Activated naive CD4-positive, alpha-beta T cell treated with anti-CD3 and anti-CD28 coated beads, Interleukin-2, amount 50 U/mL, for 72 hours (primary cell): ENCODE measurements at places on chromosomes 16 and 17.

DNA sequence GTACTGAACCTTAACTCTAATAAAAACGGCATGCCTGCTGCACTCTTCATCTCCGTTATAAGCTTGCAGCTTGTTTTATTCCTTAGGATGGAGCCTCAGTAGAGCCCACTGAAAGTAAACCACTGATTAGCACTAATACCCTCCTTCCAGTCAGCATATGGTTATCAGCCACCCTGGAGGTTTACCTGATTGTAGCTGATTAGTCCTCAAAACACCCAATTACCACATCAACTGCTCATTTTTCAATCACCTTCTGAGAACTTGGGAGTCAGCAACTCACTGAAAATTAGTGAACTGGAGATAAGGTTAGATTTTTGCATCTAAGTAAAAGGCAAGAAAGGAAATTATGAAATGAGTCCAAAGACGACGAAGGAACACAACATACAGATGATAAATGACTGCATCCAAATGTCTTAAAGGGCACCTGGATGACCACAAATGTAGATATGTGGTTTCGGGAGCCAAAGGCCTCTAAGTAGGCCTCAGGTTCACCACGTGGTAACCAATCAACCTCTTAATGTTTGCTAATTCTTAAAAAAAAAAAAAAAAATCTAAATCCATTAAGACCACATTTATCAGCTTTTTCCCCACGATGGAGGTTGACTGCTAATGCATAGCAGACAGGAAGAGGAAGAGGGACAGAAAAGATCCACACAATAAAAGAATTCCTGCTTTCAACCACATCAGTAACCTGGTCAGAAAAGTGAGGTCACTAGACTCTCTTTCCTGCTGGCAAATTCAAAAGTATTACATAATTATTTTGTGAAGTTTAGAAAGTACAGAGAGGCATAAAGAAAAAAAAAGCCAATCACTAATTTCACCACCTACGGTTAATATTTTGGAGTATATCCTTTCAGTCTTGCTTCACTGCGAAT, 28.0 kb downstream of the DCUN1D3 start:
- no peak for DNase-seq

DNA sequence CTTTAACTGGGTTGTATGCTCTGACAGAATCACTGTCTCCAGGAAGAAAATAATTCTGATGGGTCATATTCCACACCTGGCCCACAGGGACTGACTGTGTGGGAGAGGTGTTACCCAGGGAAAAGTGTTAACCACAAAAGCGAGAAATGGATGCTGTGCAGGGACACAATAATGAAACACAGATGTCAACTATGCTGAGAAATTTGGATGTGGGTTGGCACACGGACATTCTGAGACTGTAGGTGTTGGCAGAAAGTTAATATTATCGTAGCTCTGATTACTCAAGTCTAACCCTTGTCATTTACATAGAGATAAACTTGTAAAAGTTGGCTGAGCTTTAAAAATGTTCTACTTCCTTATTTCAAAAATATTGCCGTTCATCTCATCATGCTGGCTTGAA, 19.6 kb downstream of the TMC5 start:
- no peak for DNase-seq

GRCh38 chr16:63804126-63804525, 1317.7 kb downstream of the CDH11 start:
- DNase-seq, result no peak

- no peak for DNase-seq
Measured at GRCh38 chr17:72631568-72631948, 460.9 kb downstream of the SLC39A11 start.

- no peak for DNase-seq
Measured at GRCh38 chr16:73663720-73664119, 615.8 kb upstream of the ZFHX3 start.
